ENCODE measurements at places on chromosomes 5 and 9.

GRCh38 chr5:132019337-132019736, 7.9 kb upstream of the ACSL6 start:
- DNase-seq = no peak

DNA sequence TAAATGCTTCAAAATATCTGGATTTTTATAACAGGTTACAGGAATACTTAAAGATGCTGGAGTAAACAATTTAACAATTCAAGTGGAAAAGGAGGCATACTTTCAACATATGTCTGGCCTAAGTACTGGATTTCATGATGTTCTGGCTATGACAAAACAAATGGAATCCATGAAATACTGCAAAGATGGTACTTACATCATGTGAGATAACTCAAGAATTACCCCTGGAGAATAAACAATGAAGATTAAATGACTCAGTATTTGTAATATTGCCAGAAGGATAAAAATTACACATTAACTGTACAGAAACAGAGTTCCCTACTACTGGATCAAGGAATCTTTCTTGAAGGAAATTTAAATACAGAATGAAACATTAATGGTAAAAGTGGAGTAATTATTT, 35.6 kb downstream of the SLC30A5 start:
- no peak for DNase-seq

DNA sequence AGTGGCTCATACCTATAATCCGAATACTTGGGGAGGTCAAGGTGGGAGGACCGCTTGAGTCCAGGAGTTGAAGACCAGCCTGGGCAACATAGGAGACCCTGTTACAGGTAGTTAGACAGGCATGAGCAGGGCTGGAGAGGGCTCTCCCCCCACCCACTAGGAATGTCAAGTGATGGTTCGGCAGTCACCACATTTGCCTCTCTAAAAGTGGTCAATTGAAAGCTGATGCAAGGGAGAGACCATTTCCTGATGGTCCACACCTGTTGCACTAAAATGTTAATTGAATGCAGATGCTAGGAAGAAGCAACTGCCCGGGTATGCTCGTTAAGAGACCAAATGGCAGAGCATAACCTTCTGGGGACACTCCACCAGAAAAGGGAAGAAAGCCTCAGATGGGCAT, 82.7 kb downstream of the SFXN1 start:
- DNase-seq = no peak

DNA sequence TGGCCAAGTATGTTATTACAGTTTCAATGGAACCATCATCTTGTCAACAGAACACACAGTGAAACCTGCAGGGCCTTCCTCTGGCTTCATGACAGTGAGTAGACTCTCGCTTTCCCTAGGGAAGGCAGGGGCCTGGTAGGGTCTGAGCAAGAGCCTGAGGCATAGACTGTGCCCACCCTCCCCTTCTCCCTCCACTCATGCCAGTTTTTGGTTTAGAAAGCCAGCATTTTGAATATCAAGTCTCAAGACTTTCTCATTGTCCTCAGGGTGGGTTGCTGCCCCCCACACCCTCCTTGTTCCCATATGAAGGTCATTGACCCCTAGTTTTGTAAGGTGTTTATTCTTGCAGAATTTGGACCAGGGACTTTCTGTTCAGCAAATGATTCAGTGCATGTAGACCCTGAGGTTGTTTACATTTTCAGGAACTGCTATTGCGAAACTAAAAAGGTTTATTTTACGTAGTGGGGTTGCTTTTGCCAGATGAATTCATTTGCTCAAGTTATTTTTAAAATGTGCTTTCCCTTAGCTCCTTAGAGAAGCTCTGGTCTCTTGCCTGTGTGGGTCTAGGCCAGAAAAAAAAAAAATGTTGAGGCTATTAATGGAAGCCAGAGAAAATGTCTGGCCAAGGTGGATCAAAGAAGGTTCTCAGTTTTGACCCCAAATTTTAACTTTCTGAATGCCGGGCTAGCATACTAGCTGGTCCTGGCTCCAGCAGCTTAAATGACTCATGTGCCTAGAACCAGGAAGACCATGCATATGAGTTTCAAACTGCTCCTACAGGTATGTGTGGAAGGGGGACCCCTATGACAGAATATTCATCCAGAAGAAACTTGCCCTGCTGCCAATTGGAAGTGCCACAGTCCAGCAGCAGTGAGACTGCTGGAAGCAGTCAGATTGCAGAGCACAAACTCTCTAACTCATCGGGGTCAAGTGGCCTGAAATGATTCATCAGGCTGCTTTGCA, 10.1 kb upstream of the MOB3B start:
- no peak for DNase-seq

GRCh38 chr9:100933656-100934055, 94.9 kb upstream of the PLPPR1 start:
- no peak for DNase-seq

DNA sequence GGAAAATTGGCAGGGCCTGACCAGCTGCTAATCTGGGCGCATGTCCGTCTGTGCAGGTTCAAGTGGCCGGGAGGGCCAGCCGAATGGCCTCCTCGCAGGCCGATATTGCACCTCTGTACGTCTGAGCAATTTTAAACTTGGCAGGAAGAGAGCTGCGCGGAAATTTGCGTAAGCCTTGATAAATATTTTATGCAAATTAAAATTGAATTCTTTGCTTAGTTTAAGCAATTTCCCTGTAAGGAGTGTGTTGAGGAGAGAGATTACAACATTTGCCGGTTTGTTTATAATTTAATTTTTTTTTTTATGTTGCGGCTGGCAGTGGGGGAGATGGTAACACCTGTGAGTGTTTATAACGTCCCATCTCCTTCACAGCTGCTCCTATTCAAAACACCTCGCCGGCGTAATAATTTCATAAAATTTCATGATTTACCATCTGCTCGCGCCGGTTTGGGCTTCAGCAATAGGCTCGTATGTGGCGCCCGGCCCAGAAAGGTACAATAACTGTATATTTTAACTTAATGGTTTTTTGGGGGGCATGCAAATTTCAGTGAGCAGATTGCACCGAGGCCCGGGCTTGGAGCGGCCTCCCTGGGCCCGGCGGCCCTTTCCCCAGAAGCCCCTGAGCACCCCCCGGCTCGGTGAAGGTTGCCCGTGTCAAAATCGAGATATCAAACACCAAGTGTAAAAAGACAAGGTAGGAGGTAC, 269.4 kb upstream of the MVB12B start:
- no peak for DNase-seq

- no peak for DNase-seq
Observed at GRCh38 chr5:162990856-162991497, 446.4 kb upstream of the CCNG1 start.

DNA sequence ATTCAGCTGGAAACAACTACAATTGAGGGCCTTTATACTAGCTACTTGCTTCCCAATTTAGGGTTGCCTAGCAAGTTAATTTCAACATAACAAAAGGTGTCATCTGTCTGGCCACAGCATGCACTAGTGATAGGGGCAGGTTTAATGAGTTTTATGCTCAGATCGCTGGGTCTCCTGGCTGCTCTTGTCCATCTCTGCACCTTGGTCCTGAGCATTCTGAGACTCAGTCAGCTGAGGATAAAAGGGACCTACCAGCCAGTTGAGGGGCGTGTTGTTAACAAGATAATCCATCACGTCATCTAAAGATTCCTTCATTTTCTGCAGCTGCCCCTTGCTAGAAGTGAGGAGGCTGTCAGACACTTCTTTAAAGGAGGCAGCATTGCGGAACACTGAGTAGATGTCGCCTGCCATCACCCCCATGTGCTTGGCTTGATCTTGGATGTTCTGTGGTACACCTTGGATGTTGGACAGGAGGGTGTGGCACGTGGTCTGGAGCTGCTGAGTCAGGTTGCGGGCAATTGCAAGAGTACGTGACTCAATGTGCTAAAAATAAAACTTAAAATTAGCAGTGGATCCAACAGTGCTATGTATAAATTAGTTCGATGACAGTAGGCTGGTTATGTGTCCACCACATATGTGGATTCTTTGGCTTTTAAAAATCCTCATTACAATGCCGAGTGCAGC, 11.0 kb downstream of the PLIN2 start:
- DNase-seq = no peak

DNA sequence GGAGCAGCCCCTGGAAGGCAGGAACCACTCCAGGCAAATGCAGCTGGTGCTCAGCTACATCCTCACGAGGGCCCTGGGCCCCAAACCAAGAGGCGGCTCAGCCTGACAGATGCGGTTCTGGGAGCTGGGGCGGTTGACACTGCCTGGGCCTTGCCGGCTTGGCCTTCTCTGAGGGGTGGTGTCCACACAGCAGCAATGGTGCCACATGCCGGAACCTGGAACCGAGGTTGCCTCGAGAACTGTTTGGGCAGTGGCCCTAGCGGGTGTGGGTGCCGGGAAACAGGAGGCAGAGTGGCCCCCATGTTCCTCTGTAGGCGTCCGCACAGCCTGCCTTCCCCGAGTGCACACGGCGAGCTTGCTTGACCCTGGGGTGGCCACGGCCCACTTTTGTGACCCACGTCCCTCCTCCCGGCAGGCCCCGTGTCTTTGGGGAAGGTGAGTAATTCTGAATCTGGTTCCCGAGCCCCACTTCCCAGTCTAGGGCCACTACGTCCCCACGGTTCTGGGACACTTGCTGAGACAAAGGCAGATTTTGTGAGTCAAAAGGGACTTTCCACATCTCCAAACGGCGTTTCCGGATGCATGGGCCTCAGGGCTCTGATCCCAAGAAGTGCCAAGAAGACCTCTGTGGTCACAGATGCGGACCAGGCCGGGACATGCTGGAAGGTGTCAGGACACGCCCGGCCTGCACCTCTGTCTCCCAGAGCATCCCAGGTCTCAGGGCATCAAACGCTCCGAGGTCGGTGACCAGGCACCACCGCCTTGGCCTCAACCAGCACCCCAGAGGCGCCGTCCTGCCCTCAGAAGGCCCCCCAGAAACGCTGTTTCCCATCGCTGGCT, 27.7 kb upstream of the SLC12A7 start:
- no peak for DNase-seq

DNA sequence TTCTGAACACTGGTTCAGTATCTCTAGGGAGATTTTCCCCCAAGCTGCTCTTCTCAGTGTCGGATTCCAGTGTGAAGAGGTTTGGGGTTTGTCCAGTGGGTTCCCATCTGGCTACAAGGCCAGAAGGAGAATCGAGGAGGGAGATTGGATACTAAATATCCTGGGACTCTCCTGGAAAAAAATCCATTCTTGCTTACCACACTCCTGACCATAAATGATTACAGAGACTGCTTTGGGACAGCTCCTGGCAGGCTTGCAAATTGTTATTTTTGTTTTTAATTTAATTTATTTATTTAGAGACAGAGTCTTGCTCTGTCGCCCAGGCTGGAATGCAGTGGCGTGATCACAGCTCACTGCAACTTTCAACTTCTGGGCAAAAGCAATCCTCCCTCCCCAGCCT, 4.7 kb upstream of the SUSD1 start:
- no peak for DNase-seq

GRCh38 chr5:95352691-95353090, 38.5 kb upstream of the FAM81B start:
- no peak for DNase-seq

- DNase-seq = no peak
Observed at GRCh38 chr5:142059304-142059940, 46.6 kb upstream of the GNPDA1 start.

- DNase-seq = no peak
Observed at GRCh38 chr9:136621019-136621733, 41.5 kb upstream of the EGFL7 start.

GRCh38 chr9:88810826-88811225, 180.4 kb upstream of the S1PR3 start:
- DNase-seq = no peak

GRCh38 chr5:100904259-100904861, 1.3 kb upstream of the ST8SIA4 start:
- no peak for DNase-seq

- no peak for DNase-seq
Observed at GRCh38 chr5:157930710-157931109, 71.8 kb upstream of the CLINT1 start.

DNA sequence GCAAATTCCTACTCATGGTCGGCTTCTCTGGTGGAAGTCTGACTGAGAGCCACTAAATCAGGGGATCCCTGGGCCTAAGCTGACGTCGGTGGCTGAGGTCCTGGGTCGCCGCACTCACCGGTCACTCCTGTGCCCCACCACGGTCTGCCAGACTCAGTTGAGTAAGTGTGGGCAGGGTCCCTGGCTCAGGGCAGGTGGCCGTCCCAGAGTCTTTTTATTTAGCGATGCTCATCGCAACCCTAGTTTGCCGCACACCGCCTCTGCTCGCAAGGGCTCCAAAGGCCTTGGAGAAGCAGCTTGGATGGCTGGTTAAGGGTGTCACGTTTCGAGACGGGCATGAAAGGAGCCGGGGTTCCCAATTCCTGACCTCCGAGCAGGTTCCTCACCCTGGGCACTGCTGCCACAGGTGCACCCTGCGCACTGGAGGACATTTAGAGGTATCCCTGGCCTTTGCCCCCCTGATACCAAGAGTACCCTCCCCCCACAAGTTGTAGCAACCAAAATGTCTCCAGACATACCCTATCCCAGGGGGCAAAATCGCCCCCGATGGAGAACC, 59.9 kb downstream of the NSUN2 start:
- no peak for DNase-seq

GRCh38 chr9:27129221-27129620, 20.2 kb downstream of the TEK start:
- DNase-seq = no peak

DNA sequence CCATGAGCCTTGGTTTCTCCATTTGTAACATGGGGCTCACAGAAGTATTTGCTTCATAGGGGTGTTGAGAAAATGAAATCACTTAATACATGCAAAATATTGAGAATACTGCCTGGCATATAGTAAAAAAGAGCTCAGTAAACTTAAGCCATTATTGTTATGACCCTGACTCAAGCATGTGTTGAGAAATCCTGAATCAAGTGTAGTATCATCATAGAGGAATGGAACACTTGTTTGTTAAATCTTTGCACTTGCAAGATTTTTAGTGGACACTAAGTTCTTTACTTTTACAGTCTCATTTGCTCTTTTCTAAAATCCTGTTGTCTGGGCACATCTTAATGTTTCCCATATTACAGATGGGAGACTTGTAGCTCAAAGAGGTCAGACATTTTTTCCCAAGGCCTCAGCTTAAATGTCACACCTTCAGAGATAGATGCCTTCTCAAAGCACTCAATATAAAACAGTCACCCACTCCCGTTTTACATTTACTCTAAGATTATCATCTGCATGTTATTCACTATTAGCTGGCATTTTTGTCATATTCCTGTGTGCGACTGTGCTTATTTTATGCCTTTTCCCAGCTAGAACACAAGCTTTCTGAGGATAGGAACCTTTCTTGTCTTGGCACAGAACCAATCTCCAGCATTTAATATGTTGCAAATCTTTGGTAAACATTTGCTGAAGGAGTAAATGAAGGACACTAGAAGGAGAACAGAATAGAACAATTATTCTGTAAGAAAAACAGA, 250.0 kb upstream of the TNC start:
- DNase-seq = no peak

GRCh38 chr9:83981126-83981871, 694 bp downstream of the RMI1 start:
- no peak for DNase-seq

- DNase-seq = no peak
Observed at GRCh38 chr5:130476325-130476724, 572.1 kb downstream of the CHSY3 start.

Measured in activated CD4-positive, alpha-beta T cell treated with anti-CD3 and anti-CD28 coated beads, Interleukin-2, amount 50 U/mL, for 4 hours (primary cell).